ENCODE measurements at places on chromosomes 3 and 15. TPM values are rescaled to one million over a fixed set of nuclear protein-coding genes. Genes with fewer than 3 reads are reported as not detected.

Gene OXTR
- 6.2 TPM for total RNA-seq

Gene CACNA1D
- total RNA-seq, result 0.29 TPM

Gene SCN5A
- under 0.01 TPM for total RNA-seq

Gene CYP8B1
- not detected for total RNA-seq

Gene CCR5
- total RNA-seq, result not detected

Gene LRRIQ4
- total RNA-seq, result 0.29 TPM

GRCh38 chr3:122957707-122958689 is 69.6 kb downstream of the SEMA5B start:
- H3K27ac ChIP-seq, result no peak overlapping the region
- no peaks in the 10 kb centered on the region for H3K4me1 ChIP-seq
- peaks cover 49% of the 10 kb centered on the region for H3K27me3 ChIP-seq
- DNase-seq, result peak; percentile 66
- H3K4me3 ChIP-seq, result no peak overlapping the region

- no peaks in the 10 kb centered on the region for H3K4me1 ChIP-seq
- H3K36me3 ChIP-seq, result no peaks in the 10 kb centered on the region
- no peak overlapping the region for H3K4me3 ChIP-seq
- H3K27ac ChIP-seq, result no peak overlapping the region
- no peak for DNase-seq
These were observed 7.2 kb upstream of the OTOL1 start for GRCh38 chr3:161489395-161489794.

DNA sequence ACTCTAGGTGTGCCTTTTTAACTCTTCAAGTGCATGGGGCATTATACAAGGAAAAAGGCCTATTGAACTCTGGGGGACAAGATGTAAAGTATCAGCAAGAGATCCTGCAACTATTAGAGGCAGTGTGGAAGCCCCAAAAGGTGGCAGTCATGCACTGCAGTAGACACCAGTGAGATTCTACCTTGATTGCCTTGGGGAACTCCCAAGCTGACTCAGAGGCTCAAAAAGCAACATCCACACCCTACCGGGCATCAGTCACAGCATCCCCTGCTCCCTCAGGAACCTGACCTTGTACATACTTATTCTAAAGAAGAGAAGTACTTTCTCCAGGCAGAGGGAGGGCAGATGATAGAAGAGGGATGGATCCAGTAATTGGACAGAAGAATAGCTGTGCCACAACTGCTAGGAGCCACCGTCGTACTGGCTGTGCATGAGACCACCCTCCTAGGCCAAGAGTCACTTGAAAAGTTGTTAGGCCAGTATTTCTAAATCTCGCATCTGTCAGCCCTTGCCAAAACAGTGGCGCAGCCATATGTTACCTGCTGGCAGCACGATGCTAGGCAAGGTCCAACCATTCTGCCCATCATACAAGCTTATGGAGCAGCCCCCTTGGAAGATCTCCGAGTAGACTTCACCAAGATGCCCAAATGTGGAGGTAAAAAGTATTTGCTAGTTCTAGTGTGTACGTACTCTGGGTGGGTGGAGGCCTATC is 523.1 kb upstream of the FRG2C start:
- no peak overlapping the region for H3K4me3 ChIP-seq
- H3K27me3 ChIP-seq, result no peaks in the 10 kb centered on the region
- no peak overlapping the region for H3K27ac ChIP-seq
- H3K36me3 ChIP-seq, result no peaks in the 10 kb centered on the region
- H3K4me1 ChIP-seq, result no peaks in the 10 kb centered on the region

- no peak overlapping the region for H3K4me3 ChIP-seq
- DNase-seq, result no peak
- H3K36me3 ChIP-seq, result no peaks in the 10 kb centered on the region
- peaks cover 16% of the 10 kb centered on the region for H3K4me1 ChIP-seq
These were observed 99.0 kb downstream of the CD200R1L start for GRCh38 chr3:112747624-112748023.

DNA sequence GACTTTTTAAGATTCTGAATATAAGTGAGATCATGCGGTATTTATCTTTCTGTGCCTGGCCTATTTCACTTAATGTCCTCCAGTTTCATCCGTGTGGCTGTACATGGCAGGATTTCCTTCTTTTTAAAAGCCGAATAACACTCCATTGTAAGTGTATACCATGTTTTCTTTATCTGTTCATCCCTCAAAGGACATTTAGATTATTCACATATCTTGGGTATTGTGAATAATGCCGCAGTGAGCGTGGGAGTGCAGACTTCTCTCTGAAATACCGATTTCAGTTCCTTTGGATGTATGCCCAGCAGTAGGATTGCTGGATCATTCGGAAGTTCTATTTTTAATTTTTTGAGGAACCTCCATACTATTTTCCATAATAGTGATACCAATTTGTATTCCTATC is 136.1 kb downstream of the APBA2 start:
- H3K4me3 ChIP-seq, result no peak overlapping the region
- H3K27me3 ChIP-seq, result no peaks in the 10 kb centered on the region
- peaks cover 2% of the 10 kb centered on the region for H3K4me1 ChIP-seq
- no peaks in the 10 kb centered on the region for H3K36me3 ChIP-seq

- H3K36me3 ChIP-seq, result no peaks in the 10 kb centered on the region
- no peak overlapping the region for H3K4me3 ChIP-seq
- H3K4me1 ChIP-seq, result peaks cover 35% of the 10 kb centered on the region
- H3K27me3 ChIP-seq, result no peaks in the 10 kb centered on the region
- peak overlapping the region; percentile 64 for H3K27ac ChIP-seq
These were observed 62.3 kb upstream of the PLSCR4 start for GRCh38 chr3:146313031-146313745.

- H3K27ac ChIP-seq, result peak overlapping the region; percentile 95
- no peak overlapping the region for H3K4me3 ChIP-seq
- peaks cover 47% of the 10 kb centered on the region for H3K4me1 ChIP-seq
- peak; percentile 69 for DNase-seq
- no peaks in the 10 kb centered on the region for H3K27me3 ChIP-seq
These were observed 30.8 kb downstream of the CCDC80 start for GRCh38 chr3:112610121-112610520.

- peak; percentile 81 for DNase-seq
- peaks cover 9% of the 10 kb centered on the region for H3K36me3 ChIP-seq
- H3K4me1 ChIP-seq, result peaks cover 4% of the 10 kb centered on the region
- no peaks in the 10 kb centered on the region for H3K27me3 ChIP-seq
- no peak overlapping the region for H3K27ac ChIP-seq
These were observed 82.5 kb downstream of the ADAM10 start for GRCh38 chr15:58666957-58667356.

GRCh38 chr15:72722071-72722696 is 36.2 kb downstream of the BBS4 start:
- peaks cover 3% of the 10 kb centered on the region for H3K36me3 ChIP-seq
- H3K27me3 ChIP-seq, result no peaks in the 10 kb centered on the region
- peak; percentile 67 for DNase-seq
- no peak overlapping the region for H3K27ac ChIP-seq
- H3K4me3 ChIP-seq, result no peak overlapping the region
- H3K4me1 ChIP-seq, result no peaks in the 10 kb centered on the region

All from osteoblast (primary cell).